ENCODE measurements at places on chromosomes 12 and 14.

DNA sequence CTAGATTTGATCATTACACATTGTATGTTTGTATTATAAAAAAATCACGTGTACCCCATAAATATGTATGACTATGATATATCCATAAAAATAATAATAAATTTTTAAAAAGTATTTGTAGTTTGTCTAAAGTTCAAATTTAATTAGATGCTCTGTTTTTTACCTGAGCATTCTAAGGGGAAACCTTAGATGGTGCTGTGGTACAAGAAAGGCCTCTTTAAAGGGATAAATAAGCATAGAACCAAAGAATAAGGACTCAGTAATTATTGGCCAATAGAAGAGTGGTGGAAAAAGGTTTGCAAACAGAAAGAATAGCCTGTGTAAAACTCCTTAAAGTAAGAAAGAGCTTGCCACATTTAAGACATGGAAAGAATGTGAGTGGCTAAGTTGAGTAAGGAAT is 580.1 kb upstream of the SEL1L start:
- DNase-seq = no peak

DNA sequence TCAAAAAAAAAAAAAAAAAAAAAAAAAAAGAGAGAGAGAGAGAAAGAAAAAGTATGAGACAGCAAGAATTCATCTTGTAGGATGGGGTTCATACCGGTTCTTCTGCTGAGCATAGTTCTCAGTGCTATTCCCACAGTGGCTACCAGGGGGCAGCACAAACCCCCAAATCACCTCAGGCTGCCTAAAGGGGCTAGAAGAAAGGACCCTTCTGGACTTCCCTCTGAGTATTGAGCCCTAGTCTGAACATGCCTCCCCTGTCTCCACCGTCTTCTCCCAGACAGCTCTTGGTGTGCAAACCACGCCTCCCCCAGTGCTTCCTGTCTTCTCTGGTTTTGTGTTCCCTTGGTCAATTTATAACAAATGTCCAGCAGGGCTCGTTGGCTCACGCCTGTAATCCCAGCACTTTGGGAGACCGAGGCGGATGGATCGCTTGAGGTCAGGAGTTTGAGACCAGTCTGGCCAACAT is 31.3 kb upstream of the SMUG1 start:
- DNase-seq = peak; percentile 71

DNA sequence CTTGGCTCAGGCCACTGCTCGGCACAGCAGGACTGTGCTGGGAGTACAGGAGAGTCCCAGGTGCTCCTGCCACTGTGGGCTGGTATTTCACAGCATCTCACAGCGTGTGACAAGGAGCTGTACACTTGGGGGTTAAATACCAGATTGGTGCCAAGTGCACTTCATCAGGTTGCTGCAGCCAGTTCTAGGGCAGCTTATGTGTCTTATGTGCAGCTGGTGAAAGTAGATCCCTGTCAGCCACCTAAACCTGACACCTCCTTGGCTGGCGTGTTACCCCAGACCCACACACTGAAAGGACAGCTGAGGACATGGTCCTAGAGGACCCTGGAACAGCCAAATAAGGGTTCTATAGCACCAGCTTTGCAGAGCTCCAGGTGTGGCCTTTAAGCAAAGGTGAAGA is 18.9 kb downstream of the PLEKHH1 start:
- no peak for DNase-seq

DNA sequence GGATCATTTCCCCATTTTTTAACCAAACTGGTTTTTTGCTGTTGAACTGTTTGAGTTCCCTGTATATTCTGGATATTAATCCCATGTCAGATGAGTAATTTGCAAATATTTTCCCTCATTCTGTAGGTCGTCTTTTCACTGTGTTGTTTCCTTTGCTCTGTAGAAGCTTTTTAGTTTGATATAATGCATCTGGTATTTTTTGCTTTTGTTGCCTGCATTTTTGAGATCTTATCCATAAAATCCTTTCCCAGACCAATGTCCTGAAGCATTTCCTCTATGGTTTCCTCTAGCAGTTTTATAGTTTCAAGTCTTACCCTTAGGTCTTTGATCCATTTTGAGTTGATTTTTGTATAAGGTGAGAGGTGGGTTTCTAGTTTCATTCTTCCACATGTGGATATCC is 71.3 kb downstream of the LRP6 start:
- no peak for DNase-seq

DNA sequence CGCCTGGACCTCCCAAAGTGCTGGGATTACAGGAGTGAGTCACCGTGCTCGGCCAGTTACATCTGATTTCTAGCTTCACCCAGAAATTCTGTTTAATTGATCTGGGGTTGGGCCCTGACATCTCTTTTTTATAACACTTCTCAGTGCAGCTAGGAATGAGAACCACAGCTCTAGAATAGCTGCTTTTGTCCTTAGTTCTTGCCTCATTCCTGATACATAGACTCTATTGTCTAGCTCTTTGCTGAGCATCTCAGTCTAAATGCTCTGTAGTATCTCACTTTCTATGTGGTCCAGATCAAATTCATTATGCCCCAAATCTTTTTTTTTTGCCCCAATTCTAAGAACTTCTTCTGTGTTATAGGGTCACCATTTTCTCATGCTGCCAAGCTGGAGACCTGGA is 29.9 kb upstream of the FUT8 start:
- DNase-seq = no peak

DNA sequence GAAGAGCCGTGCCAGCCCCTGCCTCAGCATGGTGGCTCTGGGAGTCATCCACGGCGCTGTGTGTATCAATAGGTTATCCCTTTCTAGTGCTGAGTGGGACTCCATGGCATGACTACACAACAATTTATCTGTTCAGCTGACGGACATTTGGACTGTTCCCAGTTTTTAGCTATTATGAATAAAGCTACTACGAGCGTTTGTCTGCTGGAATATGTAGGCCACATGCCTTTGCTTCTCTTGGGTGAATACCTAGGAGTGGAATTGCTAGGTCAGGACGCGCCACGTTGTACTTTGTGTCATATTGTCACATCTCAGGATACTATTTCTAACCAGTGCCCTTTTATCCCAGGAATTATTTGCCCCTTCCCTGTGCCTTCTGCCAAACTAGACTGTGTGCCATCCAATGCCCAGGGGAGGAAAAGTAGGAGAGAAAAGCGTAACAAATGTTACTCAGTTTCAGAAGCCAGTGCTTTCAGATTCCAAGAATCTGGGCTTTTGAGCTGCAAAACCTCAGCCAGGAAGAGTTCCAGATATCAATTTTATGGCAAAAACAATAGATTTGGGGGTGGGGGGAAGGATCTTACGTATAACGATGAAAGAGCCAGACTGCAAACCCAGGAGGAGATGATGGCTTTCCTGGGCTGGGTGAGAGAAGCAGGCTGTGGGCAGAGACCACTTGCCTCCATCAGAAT is 62.5 kb upstream of the NCOR2 start:
- DNase-seq = no peak

GRCh38 chr12:127656266-127656665 is 610.7 kb upstream of the TMEM132C start:
- no peak for DNase-seq

DNA sequence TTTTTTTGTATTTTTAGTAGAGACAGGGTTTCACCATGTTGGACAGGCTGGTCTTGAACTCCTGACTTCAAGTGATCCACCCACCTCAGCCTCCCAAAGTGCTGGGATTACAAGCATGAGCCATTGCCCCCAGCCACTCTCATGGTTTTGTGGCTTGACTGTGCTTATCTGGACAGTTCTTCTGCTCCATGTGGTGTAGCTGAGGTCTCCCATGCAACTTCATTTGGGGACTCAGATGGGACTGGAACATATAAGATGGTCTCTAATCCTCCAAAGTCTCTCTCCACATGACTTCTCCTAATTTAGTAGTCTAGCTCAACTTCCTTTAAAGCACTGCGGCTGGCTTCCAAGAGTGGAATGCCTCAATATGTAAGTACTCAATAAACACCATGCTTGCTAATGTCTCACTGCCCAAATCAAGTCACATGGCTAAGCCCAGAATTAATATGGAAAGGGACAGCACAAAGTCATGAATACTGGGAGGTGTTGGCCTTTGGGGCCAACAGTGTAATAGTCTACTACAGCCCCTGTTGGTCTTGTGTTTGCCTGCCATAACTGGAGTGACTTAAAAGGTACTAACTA is 7.4 kb downstream of the INHBC start:
- DNase-seq = no peak

DNA sequence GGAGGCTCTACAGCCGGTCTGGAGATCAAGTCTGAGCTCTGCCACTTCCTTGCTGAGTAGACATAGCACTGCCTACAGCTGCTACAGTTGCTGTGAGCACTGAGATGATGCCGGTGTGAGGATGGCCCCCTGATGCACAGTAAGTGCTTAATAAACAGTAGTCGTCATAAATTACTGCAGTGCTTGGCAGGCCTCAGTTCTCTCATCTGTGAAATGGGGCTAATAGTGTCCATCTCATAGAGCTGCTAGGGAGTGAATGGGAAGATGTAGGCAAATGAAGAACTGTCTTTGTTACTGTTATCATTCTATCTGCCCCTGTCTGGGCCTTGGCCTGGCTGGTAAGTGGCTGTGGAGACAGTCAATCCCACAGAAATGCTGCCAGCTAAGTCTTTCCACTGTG is 124.3 kb downstream of the RBM19 start:
- DNase-seq = no peak

DNA sequence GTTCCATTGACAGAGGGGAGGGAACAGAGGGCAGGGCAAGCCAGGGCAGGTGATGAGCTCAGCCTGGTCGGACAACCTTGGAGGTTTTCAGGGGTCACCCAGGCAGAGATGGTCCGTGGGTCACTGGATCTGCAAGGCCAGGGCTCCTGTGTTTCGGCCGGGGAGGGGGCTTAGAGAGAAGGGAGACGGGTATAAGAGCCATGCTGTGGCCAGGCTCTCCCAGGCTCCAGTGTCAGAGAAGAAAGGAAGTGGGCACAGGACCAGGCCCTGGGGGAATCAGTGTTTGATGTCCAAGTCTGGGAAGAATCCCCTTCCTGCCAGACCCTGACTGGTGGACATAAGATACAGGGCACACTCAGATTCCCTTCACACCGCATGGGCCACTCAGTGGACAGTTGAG is 36.9 kb downstream of the DIO3 start:
- no peak for DNase-seq

DNA sequence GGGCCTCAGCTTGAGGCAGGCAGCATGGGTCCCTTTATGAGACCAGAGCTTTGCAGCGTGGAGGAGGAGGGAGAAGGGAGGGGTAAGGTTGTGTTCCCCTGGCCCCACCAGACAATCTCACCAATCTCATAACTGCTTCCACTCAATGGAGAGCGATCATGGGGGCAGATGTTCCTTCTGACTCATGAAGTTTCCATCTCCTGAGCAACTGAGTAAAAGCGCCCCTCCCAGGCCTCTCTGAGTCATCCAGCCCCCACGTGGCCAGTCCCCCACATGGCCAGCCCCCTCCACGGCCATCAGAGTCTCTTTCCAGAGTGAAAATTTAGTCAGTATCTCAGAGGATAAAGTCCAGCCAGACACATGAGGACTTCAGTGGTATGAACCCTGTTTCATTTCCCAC is 39.2 kb upstream of the PLXNC1 start:
- no peak for DNase-seq

DNA sequence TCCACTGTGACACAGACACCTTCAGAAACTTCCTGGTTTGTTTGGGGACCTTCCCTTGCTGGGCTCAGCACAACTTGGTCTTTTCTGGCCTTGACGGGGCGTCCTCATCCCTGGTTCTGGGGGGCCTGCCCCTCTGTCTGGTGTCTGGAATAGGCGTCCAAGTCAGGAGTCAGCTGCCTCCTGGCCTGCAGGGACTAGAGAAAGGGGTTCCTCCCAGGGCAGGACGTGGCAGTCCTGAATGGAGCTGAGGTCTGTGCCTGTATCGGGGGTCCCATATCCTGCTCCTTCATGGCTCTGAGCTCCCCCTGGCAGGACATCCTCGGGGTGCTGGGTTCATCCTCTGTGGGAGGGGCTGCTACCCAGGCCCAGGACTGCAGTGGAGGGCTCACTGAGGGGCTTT is 384.0 kb downstream of the TMEM121 start:
- no peak for DNase-seq

DNA sequence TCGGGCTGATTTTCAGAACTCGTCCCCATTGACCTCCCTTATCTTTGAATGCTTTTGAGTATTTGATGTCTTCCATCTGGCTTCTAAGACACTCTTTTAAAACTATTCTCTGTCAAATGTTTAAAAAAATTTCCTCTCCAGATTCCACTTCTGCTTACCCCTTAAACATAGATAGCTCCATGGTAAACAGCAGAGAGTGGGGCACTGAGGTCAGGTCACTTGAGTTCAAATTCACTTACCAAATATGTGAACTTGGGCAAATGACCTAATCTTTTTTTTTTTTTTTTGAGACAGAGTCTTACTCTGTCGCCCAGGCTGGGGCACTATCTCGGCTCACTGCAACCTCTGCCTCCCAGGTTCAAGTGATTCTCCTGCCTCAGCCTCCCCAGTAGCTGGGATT is 126.8 kb upstream of the CPSF6 start:
- DNase-seq = no peak

DNA sequence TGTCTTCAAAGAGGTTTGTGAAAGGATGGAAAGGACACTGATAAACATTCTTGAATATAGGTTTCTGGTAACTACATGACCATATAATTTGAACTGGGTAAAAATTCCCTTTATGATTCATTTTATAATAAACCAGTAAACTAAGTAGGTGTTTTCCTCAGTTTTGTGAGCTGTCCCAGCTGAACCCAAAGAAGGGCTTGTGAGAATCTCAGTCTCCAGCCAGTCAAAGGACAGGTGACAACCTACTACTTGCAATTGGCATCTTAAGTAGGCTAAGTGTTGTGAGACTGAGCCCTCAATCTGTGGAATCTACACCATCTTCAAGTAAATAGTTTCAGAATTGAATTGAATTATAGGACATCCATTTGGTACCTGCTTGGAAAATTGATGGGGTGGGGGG is 75.2 kb downstream of the MYF5 start:
- no peak for DNase-seq

DNA sequence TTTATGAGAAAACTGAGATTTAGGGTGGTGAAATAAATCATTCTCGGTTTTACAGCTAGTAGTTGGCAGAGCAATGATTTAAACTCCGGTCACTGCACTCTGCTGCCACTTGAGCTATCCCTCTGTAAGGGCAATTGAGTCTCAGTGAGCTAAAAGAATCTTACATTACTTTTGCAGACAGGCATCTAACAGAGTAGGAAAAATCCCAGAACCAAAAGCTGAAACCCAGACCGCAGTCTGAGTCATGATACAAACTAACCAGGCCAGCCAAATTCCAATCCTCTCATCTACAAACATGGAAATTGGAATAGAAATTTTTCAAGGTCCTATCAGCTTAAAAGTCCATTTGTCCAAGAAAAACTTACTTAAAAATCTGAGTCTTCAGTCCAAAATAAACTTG is 73.7 kb downstream of the ANKS1B start:
- peak; percentile 32 for DNase-seq

- DNase-seq = no peak
Measured at GRCh38 chr12:59660148-59660547, 64.3 kb downstream of the SLC16A7 start.
